ENCODE measurements at places on chromosomes 12 and 14.

DNA sequence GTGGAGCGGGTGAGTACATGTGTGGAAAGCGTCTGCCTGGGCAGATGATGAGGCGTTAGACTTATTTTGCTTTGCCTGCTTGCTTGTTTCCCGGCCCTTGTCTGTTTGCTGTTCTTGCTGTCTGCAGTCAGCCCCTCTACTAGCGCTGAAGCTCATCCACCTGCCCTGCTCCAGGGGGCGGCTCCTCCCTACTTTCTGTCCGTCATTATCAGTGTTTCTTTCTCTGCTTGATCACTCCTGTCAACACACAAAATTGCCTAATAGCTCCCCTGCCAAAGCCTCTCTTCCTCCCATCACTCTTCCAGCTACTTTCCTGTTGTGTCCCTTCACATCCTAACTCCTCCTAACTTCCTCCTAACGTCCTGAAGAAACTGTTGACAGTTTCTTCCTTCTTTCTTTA is 34.9 kb upstream of the GALNT8 start:
- DNase-seq: no peak

- no peak for DNase-seq
Measured at GRCh38 chr14:98444077-98444476, 827.9 kb downstream of the BCL11B start.

DNA sequence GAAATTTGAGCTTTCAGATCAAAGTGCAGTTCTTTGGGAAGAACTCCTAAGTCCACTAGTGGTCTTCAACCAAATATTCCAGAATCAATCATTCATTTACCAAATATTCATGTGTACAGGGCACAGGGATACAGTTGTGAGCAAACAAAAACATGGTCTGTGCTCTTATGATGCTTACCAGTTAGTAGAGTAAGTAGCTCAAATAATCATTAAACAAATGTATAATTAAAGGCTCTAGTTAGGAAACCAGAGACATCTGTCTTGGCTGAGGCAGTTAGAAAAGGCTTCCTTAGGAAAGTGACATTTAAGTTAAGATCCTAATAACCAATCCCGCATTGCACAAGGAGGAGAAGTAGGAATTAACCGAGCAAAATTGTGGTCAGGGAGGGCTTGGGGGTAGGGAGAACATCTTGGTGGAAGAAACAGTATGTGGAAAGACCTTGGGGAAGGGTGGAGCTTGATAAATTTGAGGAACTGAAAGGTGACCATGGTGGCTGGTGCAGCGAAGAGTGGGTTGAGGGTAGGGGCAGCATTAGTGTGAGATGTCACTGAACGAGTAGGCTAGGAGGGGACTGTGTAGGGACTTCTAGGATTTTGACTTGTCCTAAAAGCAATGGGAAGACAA is 40.0 kb downstream of the PEBP1 start:
- DNase-seq: no peak

DNA sequence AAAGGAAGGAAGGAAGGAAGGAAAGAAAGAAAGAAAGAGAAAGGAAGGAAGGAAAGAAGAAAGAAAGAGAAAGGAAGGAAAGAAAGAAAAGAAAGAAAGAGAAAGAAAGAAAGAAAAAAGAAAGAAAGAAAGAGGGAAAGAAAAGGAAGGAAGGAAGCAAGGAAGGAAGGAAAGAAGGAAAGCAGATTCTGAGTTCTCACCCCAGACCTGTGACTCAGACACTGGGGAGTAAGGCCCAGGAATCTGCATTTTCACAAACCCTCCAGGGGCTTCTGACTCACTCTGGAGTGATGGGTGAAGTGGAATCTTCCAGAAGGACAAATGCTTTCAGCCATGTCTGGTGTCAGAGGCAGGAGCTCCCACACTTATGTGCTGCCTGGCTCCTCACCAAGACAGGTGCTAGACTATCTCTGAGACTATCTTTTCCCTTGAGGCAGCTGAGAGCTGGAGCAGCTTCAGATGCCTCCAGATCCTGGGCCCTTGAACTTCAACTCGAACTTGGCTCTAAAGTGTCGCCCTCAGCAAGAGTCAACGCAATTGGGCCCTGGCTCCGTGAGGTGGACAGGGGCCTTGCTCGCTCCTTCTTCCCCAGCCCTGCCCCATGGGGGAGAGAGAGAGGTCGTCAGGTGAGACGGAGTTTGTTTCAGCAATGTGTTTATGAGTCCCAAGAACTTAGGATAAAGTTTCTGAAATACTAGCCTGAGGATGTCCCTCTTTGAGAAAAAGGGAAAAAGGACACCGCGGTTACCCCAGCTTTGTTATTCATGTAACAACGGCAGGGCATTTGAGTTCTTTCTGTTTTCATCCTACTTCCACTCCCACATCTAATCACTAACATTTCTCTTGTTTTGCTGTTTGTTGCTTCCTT is 19.8 kb upstream of the SCARB1 start:
- no peak for DNase-seq

- no peak for DNase-seq
Measured at GRCh38 chr12:113802966-113803758, 163.0 kb downstream of the RBM19 start.

GRCh38 chr12:132327336-132328171 is 1.8 kb downstream of the GALNT9 start:
- peak; percentile 20 for DNase-seq

GRCh38 chr12:3272958-3273357 is 195.8 kb downstream of the TSPAN9 start:
- no peak for DNase-seq

- DNase-seq: no peak
Measured at GRCh38 chr12:56118688-56119357, 757 bp downstream of the ZC3H10 start.

- no peak for DNase-seq
Measured at GRCh38 chr14:105466531-105467248, 7.9 kb upstream of the CRIP2 start.

GRCh38 chr12:4387607-4388006 is 8.1 kb upstream of the FGF23 start:
- no peak for DNase-seq

DNA sequence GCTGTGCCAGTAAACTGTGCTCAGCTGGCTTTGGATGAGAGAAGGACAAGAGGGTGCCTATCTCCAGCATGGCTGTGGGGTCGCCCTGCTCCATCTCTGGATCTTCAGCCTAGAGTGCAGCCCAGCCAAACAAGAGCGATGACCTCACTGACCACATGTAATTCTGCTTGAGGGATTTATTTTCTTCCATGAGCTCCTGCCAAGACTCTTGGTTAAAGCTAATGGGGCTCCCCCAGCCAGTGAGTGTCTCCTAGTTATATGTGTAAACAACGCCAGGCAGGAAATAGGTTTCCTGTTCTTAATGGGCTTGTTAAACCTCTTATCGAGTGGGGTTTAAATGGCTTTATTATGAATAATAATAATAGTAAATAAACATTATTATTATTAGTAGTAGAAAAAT is 397.2 kb downstream of the NRXN3 start:
- no peak for DNase-seq

DNA sequence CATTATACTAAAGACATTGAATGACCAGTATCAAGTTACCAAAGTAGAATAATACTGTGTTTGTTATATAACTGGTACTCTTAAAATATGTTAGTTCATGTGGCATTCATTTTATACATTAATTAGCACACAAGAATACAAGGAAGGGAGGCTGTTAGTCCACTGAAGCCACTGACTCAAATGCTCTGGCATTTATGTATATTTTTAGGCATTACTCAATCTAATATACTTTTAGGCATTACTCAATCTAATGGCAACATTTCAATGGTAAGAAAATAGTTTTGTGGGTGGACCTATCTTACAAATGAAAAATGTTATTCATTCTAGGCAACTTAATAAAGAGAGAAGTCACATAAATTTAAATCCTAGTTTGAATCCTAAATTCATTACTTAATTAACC is 874.4 kb upstream of the USP15 start:
- DNase-seq: no peak

DNA sequence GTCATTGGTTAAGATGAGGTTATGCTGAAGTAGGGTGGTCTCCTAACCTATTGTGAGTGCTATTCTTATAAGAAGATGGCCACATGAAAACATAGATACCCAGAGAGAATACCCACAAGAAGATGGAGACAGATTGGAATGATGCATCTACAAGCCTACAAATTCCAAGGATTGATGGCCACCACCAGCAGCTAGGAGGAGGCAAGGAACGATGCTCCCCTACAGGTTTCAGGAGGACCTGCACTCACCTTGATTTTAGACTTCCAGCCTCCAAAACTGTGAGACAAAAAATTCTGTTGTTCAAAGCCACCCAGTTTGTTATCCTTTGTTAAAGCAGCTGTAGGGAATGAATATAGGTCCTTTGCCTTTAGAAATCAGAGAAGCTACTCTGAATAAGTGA is 227.4 kb downstream of the NEDD1 start:
- DNase-seq: no peak

- no peak for DNase-seq
Measured at GRCh38 chr12:11078246-11078645, 13.9 kb downstream of the TAS2R43 start.

- DNase-seq: no peak
Measured at GRCh38 chr12:65508276-65509035, 230.0 kb downstream of the MSRB3 start.

GRCh38 chr12:111222523-111222922 is 146.4 kb downstream of the PHETA1 start:
- DNase-seq: no peak

- no peak for DNase-seq
Measured at GRCh38 chr14:55274146-55274545, 2.9 kb downstream of the FBXO34 start.

- DNase-seq: no peak
Measured at GRCh38 chr14:93734086-93734822, 54.0 kb downstream of the PRIMA1 start.

GRCh38 chr14:74645244-74645643 is 33.2 kb upstream of the LTBP2 start:
- DNase-seq: no peak

GRCh38 chr12:24664161-24664880 is 284.6 kb downstream of the BCAT1 start:
- DNase-seq: no peak

Measured in activated CD8-positive, alpha-beta memory T cell treated with anti-CD3 and anti-CD28 coated beads for 48 hours (primary cell).